ENCODE measurements at places on chromosomes 13 and 19.

DNA sequence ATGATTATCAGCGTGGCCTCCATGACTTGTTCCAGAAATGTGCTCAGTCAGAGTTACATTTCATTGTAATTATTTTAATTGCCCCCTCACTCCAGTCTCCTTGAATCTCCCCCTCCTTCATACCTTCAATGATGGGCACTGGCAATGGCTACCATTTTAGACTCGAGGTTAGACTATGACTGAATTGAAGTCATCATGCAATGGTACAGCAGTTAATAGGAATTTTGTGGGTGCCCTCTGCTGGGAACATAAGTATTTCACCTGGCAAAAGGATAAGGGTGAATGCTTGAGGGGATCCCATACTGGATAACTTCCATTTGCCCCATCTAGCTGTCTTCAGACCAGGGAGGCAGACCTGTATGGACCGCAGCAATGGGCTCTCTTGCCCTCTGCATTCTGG is 32.2 kb upstream of the USP12 start:
- DNase-seq: no peak

DNA sequence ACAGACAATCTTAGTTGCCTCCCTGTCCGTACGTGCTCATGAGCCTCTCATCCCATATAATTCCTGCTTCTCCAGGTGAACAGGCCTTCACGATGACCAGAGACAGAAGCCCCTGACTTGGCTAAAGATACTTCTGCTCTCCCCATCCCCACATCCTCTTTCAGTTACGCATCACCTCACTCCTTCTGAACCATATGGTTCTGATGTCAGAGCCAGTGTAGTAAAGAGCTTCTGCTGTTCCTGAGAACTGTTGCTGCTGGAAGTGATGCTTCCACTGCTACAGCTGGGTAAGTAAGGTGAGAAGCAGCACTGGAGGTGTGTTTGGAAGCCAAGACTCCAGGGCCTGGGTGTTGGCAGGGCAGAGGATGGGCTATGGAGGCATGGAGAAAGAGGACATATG is 12.9 kb downstream of the SIGLECL1 start:
- DNase-seq: no peak

DNA sequence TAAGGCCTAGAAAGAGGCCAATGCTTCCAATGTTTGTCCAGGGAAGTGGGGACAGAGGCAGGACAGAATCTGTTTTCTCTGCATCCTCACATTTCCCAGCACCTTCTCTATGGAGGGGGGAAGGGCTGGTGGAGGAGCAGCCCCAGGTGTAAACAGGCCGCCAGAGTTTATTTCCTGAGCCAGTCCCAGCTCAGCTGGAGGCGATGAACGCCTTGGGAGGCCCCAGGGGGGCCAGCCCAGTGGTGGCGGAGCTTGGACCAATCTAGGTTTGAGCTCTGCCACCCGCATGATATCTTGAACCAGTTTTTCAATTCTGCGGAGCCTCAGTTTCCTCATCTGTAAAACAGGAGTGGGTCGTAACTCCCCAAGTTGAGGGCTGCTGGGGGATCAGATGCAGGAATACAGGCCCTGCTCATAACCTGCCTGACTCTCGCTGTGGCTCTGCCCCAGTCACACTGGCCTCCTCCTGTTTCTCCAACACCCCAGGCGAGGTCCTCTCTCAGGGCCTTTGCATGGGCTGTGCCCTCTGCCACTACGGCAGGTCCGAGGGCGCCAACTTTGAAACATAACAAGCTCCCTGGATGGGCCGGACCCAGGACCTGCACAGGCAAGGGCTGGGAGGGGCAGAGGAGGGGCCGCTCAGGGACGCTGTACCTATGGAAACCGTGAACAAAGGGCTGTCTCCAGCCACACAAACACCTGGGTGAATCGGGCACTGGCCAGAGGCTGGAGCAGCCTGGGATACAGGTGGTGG is 1.1 kb downstream of the TNFAIP8L1 start:
- DNase-seq: no peak

DNA sequence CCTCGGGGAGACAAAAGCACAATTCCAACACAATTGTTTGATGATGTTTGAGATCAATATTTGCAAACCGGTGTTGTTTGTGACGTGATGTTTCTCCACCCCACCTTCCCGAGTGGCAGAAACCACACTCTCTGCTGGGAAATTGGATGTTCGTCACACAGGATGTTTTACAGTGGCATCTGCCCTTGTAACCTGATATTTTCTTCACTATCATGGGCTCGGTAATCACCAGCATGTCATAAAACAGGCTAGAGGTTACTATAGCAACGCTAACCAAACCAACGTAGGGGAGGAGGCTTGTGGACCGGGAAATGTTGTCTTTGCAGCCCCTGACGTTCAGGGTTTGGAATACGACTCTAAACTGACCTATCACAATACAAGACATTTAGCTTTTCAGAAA is 454.5 kb downstream of the IRS2 start:
- DNase-seq: no peak

GRCh38 chr13:34671137-34671536 is 270.9 kb upstream of the NBEA start:
- DNase-seq: no peak

GRCh38 chr13:45410001-45410400 is 8.2 kb downstream of the SLC25A30 start:
- DNase-seq: no peak

- DNase-seq: no peak
These were observed 7.9 kb upstream of the LGALS14 start for GRCh38 chr19:39696387-39696786.

DNA sequence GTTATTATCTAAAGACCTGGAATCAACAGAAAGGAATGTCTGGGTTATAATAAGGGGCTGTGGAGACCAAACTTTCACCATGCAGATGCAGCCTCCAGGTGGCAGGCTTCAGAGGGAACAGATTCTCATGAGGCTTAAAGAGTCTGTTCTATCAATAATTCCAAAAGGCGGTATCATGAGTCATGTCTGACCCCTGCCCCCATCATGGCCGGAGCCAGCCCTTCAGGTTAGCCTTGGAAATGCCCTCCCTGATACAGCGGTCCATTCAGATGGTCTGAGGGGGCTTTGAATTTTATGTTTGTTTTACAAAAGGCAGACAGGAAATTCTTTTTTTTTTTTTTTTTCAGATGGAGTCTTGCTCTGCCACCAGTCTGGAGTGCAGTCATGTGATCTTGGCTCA is 21.7 kb upstream of the LAMP1 start:
- no peak for DNase-seq

DNA sequence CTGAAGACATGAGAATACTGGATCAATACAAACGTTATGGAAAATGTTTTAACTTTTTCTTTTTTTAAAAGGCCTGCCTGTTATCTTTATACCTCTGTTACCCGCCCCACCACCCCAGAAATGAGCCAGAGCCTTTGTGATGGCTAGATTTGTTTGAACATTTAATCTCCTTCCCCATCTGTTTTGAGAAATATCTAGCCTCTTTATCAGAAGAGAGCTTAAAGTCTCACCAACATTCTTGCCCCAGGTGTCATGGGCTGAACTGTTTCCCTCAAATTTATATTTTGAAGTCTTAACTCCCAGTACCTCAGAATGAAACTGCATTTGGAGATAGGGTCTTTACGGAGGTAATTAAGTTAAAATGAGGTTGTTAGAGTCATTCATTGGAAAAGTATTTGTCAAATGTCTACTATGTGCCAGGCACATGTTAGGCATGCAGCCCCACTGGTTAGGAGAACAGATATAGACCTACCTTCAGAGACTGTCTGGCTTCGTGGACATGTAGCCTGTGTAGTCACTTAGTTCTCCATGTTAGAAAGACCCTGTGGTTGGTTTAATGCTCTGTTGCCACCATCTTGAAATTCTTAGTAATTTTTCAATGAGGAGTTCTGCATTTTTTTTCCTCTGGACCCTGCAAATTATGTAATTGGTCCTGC is 6.3 kb upstream of the RB1 start:
- DNase-seq: no peak

DNA sequence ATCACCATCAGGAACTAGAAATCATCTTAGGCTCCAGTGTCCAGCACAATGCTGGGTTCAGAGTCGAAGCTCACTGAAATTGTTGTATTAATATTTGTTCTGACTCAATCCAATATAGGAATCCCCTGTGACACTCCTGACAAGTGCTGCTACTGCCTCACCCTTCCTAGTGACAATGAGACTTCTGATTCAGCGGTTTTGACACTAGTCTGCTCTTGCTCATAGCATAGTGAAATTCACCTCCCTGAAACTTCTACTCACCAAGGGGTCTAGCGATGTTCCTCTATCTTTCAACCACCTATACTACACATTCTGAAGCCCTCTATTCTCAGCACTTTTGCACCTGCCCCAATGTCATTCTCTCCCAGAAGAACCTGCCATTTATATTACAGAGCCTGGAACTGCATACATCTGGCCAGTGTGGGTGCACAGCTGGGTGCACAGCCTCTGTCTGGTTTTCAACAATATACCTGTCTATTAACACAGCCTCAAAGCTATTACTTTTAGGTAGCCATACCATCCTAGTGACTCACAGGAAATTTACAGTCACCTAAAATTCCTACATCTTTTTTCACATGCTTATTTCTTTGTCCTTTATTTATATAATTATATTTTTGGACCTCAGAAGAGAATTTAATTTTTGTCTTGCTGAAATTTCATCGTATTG is 88.3 kb downstream of the DOCK9 start:
- no peak for DNase-seq

DNA sequence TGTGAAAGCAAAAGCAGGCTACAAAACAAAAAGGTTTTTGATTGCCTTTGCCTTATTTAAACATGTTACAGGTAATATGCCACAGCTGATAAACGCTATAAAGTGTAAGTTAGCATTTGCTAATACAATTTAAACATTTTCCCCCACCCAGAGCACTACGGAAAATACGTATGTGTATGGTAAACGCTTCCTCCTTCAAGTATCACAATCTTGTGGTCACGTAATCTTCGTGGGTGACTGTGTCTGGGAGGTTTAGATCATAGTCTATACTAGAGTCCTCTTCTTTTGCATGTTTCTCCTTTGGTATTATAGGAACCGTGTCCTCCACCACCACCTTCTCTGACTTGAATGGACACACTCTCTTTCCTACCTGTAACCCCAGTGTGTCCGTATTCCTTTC is 38.1 kb upstream of the POSTN start:
- DNase-seq: no peak

DNA sequence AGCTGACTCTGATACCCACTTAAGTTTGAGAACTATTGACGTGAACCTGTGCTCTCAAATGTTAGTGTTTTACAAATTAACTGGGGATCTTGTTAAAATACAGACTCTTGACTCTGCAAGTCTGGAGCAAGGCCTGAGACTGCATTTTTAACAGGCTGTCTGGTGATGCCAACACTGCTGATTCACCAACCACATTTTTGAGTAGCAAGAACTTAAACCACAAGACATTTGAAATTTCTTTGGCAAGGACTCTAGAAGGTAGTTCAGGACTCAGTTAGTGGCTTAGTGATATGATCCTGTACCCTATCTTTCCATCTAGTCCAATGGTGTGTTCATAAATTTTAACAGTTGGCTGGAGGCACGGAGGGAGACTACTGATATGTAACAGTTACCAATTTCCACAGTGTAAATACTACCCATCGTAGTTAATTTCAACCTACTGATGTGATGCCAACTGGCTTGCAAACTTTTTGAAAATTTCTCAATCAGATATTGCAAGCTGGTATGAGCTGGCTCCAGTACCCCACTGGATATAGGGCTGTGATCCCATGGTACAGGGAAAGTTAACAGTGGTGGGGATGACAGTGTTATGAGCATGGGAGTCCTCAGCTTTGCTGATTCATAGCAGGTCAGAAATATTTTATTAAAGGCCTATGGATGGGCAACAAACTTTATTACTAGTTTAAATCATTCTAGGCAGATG is 255.1 kb downstream of the TBC1D4 start:
- DNase-seq: no peak

- no peak for DNase-seq
These were observed 68.2 kb downstream of the ESD start for GRCh38 chr13:46728777-46729176.

- no peak for DNase-seq
These were observed 483.2 kb downstream of the EFNB2 start for GRCh38 chr13:106052200-106052767.
